ENCODE measurements at places on chromosomes 7 and 10.

DNA sequence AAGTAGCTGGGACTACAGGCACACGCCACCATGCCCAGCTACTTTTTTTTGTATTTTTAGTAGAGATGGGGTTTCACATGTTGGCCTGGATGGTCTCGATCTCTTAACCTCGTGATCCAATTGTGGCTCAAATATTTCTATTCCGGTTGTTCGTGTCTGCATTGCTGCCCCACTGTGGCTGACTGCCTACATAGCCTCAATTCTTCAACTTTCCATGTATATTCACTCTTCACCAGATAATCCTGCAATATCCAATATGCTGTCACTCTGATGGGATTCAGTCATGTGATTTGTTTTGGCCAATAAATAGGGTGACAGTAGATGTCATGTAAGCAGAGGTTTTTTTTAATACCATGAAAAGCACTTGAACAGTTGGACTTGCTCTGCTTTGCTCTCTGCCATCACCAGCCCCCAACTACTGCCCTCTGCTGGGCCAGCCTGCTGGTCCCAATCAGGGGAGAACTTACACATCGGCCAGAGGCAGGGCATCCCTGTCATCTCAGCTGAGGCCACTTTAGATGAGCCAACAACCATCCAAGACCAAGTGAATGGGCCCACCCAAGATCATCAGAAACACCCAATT, 56.7 kb downstream of the NSUN6 start:
- DNase-seq = no peak

- DNase-seq = peak; percentile 83
Measured at GRCh38 chr10:31707093-31708039, 221.3 kb downstream of the ARHGAP12 start.

DNA sequence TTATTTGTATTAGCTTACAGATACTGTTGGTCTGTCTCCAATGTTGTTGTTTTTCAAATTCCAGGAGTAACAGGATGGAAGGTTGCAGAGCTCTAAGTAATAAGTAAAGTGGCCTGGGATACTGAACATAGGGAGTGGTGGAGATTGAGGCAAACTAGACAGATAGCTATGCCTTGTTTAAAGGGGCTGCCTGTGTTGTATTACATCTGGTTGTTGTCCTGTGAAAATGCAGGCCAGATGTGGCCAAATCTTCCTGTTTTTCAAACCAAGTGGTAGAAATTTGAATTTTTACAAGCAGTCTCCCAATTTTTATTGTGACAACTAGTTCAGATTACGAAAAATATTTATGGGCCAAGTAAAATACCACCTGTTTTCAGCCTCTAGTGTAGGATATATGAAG, 33.5 kb downstream of the BICC1 start:
- no peak for DNase-seq

DNA sequence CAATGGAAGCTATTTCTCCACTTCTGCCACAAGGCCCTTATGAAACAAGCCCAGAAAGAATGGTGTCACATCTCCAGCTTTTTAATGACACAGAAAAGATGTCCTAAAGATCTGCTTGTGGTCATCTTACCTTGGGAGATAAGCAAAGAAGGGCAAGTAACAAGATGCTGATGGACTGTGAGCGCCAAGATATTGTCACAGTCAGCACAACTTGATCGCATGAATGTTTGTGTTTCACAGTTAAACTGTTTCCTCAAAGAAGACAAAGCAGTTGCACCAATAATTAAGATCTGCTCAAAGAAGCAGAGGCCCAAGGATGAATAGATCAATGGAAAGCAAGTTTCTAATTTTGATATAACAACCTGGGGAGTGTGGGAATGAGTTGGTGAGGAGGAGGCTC, 15.9 kb downstream of the ICA1 start:
- no peak for DNase-seq

GRCh38 chr7:47226696-47227095, 355.2 kb downstream of the TNS3 start:
- no peak for DNase-seq

DNA sequence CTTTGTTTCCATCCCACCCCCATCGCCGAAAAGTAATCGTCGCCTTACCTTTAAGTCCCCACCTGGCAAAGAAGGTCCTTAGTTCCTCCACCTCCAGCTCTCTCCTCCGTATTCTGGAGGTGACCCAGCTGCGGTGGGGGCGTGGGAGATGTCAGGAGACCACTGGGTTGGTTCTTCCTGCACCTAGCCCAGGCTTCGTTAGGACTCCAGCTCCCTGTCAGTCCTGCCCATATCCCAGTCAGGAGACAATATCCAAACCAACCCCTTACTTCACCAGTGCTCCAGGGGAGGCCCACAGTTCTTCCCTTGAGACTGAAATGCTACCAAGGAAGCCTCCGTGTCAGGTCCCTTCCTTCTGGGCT, 693 bp downstream of the ADIRF start:
- no peak for DNase-seq

GRCh38 chr7:74006032-74006431, 21.9 kb upstream of the ELN start:
- DNase-seq = no peak

DNA sequence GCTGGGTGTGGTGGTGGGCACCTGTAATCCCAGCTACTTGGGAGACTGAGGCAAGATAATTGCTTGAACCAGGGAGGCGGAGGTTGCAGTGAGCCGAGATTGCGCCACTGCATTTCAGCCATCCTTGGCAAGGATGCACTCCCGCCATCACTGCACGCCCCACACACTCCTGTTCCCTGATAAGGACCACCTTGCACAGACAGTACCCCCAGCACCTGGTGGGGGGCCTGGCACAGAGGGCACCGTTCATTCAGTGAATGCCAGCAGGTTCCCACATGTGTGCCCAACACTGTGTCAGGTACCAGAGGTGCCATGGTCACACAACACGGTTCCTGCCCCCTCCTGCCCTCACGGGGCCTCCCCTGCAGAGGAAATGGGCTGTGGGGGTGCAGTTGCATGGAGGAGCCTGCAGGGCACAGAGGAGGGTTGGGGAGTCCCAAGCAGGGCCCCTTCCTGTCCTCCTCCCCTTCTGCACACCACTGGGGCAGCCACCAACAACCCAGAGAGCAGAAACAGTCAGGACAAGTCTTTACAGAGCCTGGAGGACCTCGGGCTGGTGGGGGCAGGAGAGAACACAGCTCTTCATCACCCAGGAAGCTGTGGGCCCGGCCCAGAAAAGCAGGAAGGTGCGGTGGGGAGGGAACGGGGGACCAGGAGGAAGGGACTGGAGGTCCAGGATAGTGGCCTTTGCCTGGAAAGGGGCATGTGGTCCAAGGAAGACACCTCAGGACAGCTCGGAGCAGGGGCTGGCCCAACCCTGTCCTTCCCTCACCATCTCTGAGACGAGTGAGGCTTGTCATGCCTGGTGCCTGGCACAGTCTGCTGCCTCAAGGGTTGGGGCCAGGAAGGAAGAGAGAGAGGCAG, 7.1 kb downstream of the CRYGN start:
- no peak for DNase-seq

GRCh38 chr10:34113504-34114225, 701.4 kb downstream of the PARD3 start:
- no peak for DNase-seq

DNA sequence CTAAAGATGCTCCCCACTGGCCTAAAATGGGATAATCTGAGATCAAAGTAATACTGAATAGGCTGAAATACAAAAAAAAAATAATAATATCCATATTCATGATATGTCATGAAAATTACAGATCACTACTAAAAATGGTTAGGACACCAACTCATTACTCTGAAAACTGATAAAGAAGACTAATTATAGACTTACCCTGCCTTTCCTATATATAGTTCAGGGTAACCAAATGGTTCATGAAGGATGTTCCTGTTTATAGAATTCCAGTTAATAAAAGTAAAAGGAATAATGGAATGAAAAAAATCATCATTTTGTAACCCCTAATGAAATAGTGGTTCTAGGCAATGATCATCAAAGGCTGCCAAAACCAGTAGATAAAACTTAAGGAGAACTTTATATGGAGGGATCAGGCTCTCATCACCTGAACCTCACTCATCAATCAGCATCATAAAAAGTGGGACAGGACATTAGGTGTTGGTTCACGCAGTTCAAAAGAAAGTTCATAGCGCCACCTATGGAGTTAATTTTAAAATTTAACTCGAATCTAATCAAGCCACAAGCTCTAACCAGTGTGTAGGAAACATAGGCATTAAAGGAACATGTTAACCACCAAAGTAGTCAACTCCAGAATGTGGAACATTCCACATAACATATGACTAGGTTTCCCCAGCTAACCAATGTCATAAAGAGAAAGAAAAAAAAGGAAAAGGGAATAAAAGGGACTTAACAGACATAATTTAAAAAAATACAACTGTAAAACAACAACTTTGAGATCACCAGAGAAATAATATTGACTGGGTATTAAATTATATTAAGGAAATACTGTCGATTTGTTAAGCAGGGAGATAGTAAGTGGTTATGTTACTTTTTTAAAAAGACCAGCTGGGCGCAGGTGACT, 35.7 kb downstream of the P4HA1 start:
- DNase-seq = no peak

- DNase-seq = no peak
Measured at GRCh38 chr10:106519376-106520030, 645.0 kb downstream of the SORCS1 start.

DNA sequence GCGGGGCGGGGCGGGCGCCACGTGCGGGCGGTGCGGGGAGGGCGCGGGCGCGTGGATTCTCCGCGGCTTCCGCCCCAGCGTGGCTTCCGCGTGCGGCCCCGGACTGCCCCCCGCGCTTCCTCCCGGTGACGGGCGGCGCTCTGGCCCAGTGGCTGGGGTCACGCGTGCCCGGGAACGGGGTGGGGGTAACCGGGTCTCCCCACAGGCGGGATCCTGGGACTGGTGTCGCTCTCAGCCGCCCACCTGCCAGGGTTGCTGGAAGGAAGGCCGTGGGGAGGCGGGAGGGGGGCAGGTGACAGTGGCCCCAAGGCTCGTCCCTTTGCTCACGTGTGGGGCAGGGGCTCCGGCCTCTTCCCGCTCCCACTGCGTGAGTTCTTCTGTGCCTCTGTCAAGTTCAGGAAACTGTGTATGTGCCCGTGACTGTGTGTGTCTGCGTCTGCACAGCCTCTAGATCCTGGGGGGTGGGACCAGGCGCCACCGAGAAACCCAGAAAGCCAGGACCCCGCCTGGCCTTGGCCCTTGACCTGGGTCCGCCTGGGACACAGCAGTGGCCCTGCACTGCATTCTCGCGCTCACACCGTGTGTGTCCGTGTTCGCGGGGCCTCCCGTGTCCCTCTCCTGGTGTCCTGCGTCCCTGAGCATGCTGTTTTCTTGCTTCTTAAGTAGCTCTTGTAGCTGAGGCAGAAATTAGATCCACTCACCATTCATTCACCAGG, 919 bp downstream of the MAFK start:
- peak; percentile 63 for DNase-seq

DNA sequence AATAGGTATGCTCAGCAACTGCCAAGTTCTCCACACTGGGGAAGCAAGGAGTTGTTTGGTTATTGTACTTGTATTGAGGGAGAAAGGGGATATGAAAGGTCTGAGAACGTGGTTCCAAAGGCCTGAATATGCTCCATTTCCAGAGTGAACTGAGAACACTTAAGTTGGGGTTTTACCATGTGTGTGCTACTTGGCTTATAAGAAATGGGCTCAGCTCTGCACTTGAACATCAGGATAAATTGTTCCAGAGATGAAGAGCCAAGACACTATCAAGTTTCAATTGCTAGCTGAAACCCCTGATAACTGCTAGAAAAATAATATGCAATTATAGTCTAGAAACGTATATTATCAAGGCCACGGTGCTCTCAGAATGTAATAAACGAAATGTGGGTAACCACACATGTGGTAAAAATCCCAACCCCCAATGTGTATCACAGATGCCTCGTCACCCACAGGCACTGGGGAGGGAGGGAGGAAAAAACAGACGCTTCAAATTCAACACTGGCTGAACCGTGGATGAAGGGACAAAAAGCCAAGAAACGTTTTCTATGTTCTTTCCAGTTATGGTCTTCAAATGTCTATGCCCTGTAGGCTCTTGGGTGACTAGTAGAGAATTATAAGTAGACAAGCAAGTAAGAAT, 16.3 kb downstream of the ELMO1 start:
- DNase-seq = no peak

GRCh38 chr7:28078036-28078901, 102.3 kb downstream of the JAZF1 start:
- no peak for DNase-seq

DNA sequence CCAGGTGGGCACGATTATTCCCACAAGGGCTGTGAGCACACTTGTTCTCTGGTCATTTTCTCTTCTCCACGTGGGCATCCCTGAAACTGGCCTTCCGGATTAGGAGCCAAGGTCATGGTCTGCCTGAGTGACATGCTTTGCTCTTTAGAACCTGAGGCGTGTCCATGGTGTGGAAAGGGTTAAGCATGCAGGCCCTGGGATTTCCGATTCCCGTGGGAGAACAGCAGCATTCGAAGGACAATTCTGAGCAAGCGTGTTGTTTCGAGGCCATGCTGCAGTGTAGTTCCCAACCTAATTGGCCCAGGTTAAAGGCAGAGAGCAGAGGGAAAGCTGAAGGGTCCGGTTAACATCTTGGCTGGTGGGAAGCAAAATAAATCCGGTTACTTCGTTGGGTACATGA, 245.9 kb downstream of the SKAP2 start:
- DNase-seq = no peak

DNA sequence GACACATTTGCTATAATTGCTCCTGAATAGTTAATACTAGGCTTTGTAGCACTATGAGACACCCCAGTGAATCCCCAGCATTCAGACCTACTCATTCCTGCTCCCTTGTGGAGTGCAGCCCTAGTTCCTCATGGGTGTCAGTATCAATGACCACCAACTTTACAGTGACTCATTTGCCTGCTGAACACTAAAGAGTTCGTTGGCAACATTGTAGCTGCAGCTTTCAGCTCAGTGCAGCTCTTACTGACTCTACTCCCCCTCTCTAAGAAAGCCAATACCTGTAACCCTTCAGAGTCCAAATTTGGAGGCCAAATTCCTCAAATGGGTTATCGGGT, 127.1 kb upstream of the MTPN start:
- no peak for DNase-seq

DNA sequence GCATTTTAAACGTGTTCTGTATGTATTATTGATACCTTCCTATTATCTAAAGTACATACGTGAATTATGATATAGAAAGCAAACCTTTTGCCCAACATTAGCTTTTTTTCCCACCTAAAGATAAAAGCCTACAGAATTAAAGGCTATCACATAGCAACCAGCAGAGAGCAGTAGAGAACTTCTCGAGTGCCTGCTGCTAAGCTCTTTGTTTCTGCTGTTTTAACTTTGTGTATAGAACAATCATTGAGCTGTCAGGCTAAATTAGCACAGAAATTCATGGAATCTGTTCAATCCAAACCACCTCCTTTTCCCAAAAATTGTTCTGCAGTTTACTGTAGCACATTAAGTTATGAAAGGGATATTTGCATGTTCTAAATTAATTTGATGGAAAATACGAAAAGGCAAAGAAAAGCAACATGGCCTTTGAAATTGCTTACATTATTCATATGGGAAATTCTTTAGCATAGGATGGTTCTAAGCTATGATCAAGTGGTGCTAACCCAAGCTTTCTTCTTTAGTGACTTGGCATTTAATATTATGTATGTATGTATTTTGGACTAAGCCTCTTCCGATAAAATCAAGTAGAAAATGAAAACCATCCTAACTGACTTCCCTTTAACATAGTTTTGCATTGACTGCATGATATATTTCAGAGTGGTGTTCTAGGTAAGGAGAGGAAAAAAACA, 1288.5 kb downstream of the GATA3 start:
- no peak for DNase-seq

GRCh38 chr10:19819419-19820033, 3.3 kb downstream of the PLXDC2 start:
- DNase-seq = no peak
